Small intestine (tissue), 16 donors: ENCODE measurements at places on chromosomes 5 and 9.

DNA sequence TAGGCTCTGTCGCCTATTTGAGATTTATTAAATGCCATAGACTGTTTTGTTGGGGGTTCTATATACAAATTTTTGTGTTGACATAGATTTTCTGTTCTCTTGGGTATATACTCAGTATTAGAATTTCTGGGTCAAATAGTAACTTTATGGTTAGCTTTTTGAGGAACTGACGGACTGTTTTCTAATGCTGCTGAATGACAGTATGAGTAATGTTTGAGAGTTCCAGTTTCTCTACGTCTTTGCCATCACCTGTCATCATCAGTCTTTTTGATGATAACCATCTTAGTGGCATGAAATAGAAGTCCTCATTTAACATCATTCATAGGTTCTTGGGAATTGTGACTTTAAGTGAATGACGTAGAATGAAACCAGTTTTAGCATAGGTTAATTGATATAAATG lies 60.1 kb downstream of the CCDC171 start:
- no peak for DNase-seq

- no peak for DNase-seq
Measured at GRCh38 chr5:96654209-96654608, 8.0 kb upstream of the CAST start.

- no peak for DNase-seq
Measured at GRCh38 chr5:18881615-18882014, 1106.4 kb downstream of the CDH18 start.

- DNase-seq, result no peak
Measured at GRCh38 chr9:130058887-130059286, 5.2 kb downstream of the GPR107 start.

GRCh38 chr9:26175264-26175663 lies 497.0 kb upstream of the TUSC1 start:
- DNase-seq, result no peak

- peak; percentile 56 for DNase-seq
Measured at GRCh38 chr9:114929201-114929600, 1.2 kb downstream of the TNFSF8 start.

GRCh38 chr5:157951673-157952373 lies 92.9 kb upstream of the CLINT1 start:
- DNase-seq, result no peak

GRCh38 chr5:131749138-131749537 lies 47.7 kb downstream of the FNIP1 start:
- no peak for DNase-seq
